ENCODE measurements at places on chromosomes 2 and 18.

- no peak for DNase-seq
Measured at GRCh38 chr18:79738581-79739439, 58.9 kb upstream of the KCNG2 start.

GRCh38 chr18:48313792-48314191 is 95.4 kb downstream of the ZBTB7C start:
- DNase-seq, result no peak

DNA sequence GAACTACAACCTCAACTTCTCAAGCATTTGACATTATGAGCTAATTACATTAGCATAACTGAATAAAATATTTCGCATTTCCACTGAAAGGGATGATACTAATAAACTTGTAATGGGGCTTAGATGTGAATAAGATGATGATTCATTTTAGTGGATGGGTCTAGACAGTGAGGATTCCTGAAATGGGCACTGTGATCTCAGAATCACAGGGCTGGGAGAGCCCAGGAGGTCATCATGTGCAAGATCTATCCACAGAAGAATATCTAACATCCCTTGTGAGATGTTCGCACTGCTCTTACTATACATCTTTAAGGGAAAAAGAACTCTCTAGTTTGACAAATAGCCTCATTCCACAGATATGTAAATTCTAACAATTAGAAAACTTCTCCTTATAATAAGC is 245.7 kb downstream of the DYM start:
- no peak for DNase-seq

GRCh38 chr2:40666398-40666797 is 214.5 kb upstream of the SLC8A1 start:
- no peak for DNase-seq

GRCh38 chr2:120405759-120406099 is 59.8 kb downstream of the INHBB start:
- no peak for DNase-seq

GRCh38 chr2:17388798-17389197 is 129.4 kb downstream of the RAD51AP2 start:
- DNase-seq, result no peak

DNA sequence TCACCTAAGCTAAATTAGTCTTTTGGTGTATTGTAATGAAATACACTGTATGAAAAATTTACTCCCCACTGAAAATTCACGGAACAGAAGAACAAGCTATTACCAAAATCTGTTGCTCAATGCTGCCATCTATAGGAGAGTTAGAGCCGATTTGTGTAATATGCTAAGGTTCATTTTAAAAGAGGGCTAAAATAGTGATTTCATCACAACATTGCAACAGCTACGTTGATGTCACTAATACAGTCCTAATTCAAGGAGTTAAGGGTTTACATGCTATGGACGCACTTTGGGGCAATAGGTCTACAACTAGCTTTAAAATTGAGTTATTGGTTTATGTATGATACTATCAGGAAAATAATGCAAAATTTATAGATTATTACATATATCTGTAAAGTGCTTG is 3.0 kb upstream of the IRS1 start:
- no peak for DNase-seq

DNA sequence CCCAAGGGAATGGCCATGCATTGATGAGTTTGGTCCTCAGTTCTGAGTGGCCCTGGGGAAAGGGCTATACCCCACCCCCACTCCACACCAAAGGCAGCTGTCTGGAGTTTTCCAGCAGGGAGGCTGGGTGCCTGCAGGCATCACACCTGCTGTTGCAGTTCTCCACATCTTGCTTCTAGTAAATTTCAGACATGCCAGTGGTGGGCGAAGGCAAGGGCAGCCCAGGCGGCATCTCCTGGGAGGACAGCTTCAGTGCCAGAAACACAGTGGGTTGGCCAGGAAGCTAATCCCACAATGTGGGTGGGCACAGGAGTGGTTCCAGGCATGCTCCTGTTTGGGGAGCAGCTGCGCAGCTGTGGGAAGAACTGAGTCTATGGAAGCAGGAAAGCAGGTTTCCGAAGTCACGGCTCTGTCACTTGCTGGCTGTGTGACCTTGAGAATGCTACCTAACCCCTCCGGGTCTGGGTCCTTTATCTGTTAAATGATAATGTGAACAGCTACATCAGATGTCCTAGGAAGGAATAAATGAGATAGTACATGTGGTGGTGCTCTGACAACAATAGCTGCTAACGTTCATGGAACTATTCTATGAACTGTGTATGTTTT is 84.6 kb upstream of the SPTBN1 start:
- DNase-seq, result no peak

DNA sequence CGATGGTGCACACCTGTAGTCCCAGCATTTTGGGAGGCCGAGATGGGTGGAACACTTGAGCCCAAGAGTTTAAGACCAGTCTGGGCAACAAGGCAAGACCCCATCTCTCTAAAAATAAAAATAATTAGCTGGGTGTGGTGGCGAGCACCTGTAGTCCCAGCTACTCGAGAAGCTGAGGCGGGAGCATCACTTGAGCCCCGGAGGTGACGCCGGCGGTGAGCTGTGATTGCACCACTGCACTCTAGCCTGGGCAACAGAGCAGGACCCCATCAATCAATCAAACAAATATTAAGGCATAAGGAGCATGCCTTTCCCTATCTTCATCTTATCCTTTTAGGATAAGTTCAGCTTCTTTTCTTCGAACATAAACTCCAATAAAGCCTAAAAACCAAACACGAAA is 1.1 kb downstream of the WDSUB1 start:
- no peak for DNase-seq
